ENCODE measurements at places on chromosomes 1 and 21.

DNA sequence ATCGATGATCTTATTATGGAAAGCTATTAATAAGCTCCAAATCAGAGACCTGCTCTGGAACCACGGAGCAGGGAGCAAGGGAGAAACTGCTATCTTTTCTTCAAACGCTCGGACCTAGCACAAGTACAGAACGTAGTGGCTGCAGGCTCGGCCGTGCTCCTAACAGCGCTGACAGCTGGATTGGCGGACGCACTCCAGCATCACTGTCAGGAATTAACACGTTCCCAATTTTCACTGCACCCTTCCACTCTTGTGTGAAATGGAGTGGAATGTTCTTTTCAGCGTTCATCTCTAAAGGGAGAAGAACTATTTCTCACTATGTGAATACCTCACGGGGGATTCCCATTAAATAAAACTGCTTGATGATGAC is 106.9 kb downstream of the ZNF281 start:
- DNase-seq = no peak

DNA sequence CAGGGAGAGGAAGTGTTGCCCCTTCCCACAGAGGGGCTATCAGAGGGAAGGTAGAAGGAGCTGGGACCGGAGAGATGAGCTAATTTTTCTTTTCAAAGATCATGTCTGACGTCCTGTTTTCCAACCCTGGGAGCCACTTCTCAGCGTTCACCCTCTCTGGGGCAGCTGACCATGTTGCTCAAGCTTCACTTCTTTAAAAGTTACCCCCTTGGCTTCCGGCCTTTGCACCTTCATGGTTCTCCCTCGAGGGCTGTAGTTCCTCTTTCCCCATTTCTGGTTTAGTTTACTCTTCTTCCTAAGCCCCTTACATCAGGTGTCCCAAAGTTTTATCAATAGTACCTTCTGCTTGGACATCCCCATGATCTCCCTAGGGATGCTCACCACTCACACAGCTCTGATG is 23.8 kb upstream of the CSF1 start:
- DNase-seq = no peak

- no peak for DNase-seq
Observed at GRCh38 chr21:39232861-39233291, 49.6 kb upstream of the PSMG1 start.

GRCh38 chr1:183827801-183828200 is 22.9 kb downstream of the RGL1 start:
- no peak for DNase-seq

DNA sequence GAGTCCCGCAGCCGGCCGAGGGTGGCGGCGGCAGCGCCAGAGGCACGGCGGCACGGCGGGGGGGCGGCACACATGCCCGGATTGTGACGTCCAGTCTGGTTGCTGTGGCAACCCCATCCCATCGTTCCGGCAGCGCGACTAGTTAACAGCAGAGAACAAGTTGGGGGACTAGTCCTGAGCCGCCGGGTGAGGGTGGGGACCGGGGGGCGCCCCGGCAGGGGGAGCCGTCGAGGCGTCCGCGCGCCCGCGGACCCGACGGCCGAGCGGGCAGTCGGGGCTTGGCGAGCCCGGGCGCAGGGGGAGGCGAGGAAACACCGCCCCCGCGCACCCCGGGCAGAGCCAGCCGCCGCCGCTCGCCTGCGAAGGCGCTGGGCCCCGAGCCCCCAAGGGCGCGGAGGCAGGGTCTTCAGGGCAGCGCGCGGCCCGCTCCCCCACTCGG is at the start of gene CHD5:
Gene CHD5 (minus strand): TSS at position 54 of the 439 bp plus-strand sequence. CDS start 298 bp downstream, outside the sequence.
- DNase-seq = no peak

Data from left renal cortex interstitium (tissue), 4 donors.